ENCODE measurements at places on chromosomes 4 and X.

GRCh38 chr4:163398238-163398637 lies 54.5 kb downstream of the NPY5R start:
- DNase-seq: no peak

DNA sequence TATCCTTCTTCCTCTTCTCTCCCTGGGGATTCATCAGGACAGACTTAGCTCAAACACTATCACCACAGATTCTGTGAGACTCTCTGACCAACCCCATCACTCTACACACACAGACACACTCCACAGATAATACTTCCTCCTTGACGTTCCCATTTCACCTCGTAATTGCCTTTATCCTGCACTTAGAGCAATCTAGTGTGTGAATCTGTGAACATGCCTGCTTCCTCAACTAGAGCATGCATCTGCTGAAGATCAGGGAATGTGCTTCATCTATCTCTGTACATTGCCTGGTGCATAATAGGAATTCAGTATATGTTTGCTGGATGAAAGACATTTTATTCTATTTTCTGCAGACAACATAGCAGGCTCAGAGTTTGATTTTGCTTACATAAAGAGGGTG lies 25.1 kb upstream of the HS6ST2 start:
- no peak for DNase-seq

DNA sequence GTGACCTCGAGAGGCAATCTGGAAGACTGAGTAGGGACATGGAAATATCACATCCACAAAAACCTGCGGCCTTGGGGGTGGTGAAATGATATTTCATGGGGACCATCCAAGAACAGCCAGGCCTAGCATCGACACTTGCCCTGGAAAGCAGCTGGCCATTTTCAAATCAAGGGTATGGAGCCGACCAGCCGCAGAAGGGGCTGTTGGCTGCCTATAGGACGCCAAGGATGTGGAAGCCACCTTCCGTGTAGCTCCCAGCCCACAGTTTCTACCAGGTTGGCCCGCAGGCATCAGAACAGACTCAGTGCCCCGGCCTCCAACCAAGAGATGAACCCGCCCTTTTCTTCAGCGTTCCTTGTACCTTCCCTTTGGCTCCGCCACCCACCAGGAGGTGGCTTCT lies 5.4 kb upstream of the LOC101059915 start:
- no peak for DNase-seq

DNA sequence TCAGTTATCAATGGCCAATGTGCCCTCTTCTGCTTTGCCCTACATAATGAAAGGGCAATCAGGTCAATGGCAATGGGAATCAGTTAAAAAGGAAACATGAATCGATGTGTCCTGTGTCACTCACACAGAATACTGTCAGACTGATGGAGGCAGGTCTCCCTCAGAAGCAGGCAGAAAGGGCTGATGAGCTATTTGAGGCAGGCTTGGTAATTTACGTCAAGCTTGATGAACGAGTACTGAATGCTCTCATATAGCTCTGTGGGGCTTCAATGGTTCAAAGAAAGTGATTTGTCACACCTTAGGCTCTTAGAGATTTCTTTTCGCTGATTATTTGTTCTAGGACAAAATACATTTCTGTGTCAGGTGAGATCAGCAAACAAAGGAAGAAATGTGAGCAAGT lies 22.6 kb upstream of the TBC1D1 start:
- no peak for DNase-seq

DNA sequence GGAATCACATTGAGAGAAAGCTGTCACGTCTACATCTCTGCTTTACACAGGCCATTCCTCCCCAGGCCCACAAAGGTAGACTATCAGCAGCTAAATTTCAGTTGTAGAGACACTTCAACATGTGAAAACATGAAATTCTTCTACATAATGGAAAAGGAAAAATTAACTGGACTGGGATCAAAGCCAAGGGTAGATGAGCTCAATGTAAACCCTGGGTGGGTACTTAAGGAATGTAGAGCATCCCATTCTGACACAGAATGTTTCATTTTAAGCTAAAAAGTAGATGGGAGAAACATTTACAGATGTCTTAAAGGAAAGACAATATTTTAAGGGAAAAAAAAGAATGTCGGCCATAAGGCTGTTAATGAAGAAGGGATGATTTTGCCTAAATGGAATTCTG lies 51.3 kb upstream of the NPNT start:
- DNase-seq: no peak

GRCh38 chr4:158807691-158808090 lies 38.9 kb downstream of the FNIP2 start:
- no peak for DNase-seq

DNA sequence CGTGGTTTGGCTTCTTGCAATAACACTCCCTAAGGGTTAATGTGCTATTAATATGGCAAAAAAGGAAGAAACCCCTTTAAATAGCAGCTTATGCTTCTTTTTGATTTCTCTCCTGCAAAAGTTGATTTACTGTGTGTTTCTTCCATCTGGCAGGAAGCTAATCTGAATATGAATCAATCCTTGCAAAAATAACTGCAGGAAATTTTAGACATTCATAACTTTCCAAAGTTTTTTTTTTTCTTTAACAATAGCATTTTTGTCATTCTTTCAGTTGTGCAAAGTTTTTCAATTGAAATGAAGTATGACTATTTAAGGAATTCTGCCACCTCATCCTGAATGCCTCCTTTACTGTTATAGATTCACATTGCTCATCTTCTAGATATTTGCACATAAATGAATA lies 115.6 kb downstream of the SPANXA1 start:
- DNase-seq: no peak
